C1 segment of cervical spinal cord (tissue), 14 donors: ENCODE measurements at places on chromosomes 5 and 9.

DNA sequence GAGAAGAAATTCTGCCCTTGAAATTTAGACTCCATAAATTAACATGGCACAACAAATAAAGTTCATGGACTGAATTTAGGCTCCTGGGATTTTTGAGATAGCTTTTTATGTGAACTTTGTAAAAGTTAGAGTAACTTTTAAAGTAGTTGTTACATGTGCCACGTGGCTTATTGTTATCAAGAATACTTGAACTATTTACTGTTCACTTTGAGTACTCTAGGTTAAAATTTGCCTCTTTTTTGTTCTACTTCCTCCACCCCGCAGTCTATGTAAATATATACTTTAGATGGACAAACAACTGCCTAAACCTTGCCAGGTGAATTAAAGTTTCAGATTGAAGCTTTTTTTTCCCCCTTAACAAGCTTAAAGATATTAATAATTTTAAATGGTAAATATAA lies 457.9 kb downstream of the RAB3C start:
- no peak for DNase-seq

GRCh38 chr9:34830068-34830467 lies 120.1 kb upstream of the CCL21 start:
- DNase-seq, result no peak

- peak; percentile 92 for DNase-seq
Observed at GRCh38 chr5:91380491-91381238, 2.5 kb downstream of the ARRDC3 start.

GRCh38 chr9:20551835-20552234 lies 70.5 kb downstream of the MLLT3 start:
- DNase-seq, result no peak

- DNase-seq, result no peak
Observed at GRCh38 chr5:100110497-100110896, 424.7 kb upstream of the FAM174A start.

DNA sequence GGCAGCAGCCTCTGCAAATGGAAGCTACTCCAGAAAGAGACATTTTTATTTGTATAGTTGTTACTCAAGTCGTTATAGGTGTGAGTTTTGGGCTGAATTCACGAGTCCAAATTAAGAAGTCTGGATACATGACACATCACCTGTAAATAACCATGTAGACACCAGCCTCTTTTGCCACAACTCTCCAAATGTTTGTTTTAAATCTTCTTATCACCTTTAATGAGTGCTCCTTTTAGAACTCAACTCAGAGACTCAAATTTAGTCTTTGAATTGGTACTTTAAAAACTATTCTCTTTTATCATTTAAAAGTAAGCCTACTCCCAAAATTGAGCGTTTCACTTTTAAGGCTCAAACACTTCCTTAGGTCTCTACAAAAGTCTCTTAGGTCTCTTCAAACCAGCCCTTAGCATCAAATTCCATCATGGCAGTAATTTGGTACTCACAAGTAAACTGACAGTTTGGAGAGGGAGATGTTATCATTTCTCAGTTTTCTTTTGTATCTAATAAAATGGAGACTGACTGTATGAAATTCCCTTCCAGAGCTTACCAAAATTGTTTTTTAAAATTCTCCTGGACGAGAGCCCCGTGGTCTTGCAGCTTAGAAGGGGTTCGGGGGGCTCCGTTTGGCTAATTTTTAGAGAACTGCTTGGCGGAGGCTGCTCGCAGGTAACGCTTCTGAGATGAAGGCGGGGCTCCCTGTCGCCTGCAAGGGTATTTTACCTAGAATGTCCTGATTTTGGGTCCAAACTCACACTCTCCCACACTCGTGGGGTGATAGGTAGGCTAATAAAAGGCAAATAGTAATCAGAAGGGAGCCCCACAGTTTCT lies 194.6 kb downstream of the MEF2C start:
- no peak for DNase-seq

DNA sequence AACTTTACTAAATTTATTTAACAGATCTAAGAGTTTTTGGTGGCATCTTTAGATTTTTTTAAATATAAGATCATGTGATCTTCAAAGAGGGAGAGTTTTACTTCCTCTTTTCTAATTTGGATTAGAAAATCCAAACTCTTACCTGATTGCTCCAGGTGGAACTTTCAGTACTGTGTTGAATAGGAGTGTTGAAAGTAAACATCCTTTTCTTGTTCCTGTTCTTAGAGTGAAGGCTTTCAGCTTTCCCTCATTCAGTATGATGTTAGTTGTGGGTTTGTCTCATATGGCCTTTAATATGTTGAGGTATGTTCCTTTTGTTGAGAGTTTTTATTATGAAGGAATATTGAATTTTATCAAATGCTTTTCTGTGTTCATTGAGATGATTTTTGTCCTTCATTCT lies 650.0 kb upstream of the SGCD start:
- no peak for DNase-seq

GRCh38 chr9:86487838-86488233 lies 133.6 kb upstream of the TUT7 start:
- DNase-seq, result no peak

- no peak for DNase-seq
Observed at GRCh38 chr5:57718155-57718554, 235.5 kb upstream of the ACTBL2 start.

DNA sequence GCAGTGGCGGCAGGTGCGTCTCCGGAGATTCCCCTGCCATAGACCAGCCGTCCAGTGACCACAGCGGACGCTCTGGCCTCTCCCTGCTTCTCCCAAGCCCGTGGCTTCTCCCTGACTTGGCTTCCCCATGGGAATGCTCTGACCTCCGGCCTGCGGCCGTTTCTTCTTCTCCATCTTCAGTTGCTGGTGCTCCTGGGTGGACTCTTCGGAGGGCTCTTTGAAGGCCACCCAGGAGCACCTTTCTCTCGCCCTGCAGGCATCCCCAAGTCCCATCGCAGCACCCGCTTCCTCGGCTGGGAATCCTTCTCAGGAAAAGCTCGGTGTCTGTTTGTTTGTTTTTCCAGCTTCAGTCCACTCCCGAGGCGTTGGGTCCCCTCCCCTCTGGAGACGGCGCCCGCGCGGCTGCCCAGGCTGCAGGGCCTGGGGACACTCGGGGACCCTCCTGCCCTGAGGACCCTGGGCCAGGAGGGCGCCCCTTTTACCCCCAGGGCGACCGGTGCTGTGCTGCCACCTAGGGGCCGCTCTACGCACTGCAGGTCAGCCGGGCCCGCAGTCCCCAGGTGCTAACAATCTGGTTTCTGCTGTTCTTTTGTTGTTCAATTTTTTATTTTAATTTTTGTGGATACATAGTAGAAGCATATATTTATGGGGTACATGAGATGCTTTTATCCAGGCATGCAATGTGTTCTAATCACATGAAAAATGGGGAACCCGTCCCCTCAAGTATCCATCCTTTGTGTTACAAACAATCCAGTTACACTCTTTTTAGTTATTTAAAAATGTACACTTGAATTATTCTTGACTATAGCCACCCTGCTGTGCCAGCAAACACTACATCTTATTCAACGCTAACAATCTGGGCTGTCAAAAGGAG lies 197.9 kb upstream of the ADAMTS16 start:
- no peak for DNase-seq

- no peak for DNase-seq
Observed at GRCh38 chr5:140808889-140809291, 2.0 kb downstream of the PCDHA4 start.

GRCh38 chr5:173637340-173637739 lies 20.9 kb upstream of the BOD1 start:
- DNase-seq, result no peak

DNA sequence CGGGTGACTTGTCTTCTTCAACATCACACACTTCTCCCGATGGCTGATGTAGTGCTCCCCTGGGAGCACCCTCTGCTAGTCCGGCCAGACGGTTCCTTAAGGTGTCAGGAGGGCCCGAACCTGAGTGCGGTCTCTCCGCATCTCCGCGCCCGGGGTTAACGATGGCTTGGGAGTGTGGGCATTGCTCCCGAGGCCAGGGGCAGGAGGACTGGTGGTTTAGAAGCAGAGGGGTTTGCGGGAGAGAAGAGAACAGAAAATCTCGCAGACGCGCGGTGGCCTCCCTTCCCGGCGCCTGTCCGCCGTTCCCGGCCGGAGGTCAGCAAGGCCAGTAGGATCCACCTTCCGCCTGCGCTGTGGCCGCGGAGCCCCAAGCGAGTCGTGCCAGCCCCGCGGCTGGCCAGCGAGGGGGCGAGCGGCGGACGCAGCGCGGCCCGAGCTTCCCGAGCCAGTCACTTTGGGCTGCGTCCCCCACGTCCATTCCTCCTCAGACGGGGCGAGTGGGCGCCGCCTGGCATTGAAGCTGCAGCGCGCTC lies 700 bp downstream of the CDO1 start:
- no peak for DNase-seq

DNA sequence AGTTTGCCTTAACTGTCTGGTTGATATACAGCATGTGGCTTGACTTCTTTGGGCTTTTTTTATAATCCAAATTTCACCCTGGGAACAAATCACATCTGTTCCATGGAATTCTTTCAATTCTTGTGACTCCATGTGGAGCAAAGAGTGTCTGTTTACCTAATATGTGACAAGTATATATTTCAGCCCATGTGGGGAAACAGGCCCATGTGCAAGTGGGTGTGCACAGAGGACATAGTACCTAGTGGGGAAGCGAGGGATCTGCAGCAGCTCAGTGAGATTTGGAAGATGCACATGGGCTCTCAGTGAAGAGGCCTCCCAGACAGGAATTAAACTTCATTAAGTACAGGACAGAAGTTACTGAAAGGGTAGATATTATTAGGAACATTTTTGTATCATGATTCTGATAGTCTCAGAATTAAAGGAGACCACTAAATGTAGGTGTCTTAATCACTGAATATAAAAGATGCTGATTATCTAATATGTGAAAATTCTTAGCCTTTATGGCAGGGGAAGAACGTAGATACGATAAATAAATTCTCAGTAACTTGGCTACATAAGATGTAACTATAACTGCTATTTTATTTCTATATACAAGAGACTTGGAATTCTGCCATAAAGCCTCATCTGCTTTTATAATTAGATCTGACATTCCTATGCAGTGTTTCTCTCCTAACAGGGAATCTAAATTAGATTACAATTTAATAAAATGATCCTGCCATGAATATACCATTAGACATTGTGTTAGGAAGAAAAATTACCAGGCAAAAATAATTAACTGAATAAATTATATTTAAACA lies 181.2 kb downstream of the SLC12A2 start:
- no peak for DNase-seq

DNA sequence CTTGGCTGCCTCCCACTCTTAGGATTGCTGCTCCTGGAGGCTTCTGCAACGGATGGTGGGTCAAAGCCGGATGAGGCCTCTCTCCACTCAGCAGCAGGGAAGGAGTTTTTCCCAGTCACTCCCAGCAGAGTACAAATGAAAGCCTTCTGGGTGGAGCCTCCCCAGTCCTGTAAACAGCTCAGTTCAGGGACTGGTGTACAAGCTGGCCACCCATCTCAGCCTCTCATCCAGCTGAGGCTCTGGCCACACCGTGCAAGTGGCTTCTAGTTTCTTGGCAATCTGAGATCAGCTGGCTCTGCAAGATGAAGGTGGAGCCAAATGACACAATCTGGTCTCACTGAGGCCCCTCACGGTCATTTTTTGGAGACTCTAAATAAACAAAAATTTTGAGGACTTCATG lies 10.0 kb downstream of the GPX3 start:
- DNase-seq, result no peak

DNA sequence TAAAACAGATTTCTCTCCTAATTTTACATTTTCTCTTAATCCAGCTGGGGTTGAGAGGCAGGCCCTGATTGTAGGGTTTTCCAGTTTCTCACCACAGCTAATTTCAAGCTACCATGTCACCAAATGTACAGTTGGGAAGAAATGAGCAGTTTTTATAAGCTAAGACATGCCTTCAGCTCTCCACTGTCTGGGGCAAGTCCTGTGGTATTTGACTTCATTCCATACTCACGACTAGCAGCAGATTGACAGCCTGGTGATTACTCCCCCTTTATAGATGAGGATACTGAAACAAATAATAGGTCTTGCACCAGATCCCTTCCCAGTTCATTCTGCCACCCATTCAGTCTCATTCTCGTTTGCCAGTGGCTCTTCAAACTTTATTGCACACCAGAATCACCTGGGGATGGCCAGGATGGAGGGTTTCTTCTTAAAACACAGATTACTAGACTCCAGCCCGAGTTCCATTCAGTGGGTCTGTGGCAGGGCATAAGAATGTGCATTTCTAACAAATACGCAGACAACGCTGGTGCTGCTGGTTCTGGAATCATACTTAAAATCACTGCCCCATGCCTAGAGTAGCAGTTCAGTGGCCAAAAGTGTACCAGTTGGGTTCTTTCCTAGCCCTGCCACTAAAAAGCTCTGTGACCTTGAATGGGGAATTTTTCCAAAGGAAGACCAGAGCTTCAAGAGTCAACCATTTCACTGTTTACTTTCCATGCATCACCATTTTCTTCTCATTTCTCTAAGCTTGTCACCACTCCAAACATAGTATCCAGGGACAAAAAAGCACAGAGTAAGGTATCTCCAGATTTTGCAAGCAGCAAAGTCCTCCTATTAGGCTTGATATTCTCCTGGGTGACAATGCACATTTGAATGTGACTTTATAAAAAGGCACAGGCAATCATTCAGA lies 64.3 kb downstream of the CSNK1A1 start:
- no peak for DNase-seq

DNA sequence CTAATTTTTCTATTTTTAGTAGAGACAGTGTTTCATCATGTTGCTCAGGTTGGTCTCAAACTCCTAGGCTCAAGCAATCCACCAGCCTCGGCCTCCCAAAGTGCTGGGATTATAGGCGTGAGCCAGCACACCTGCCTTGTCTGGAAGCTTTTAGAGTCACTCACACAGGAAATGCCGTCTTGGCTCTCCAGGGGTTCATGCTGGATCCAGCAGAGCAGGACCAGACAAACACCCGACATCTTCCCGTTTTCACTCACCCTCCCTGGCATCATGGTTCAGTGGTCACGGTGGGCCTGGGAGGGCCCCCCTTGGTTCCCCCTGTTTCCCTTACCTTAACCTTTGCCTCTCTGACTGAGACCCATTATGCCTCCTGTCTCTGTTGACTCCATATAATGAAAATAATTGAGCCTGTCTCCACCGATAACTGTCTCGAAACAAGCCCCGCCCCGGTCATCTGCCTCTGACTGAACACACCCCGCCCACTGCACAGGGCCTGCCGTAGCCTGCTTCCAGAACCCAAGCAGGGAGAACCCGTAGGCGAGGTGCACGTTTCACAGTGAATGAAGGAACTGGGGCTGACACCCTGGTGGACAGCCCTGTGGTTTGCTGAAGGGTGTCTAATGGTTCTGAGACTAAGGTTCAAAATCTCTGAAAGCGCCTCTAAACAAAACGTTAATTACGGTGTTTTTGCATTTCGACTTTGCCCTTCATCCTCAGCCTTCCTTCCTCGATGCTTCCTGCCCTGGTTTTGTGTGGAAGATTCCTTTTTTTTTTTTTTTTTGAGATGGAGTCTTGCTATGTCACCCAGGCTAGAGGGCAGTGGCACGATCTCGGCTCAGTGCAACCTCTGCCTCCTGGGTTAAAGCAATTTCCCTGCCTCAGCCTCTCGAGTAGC lies 39.7 kb upstream of the SPRY4 start:
- DNase-seq, result no peak

DNA sequence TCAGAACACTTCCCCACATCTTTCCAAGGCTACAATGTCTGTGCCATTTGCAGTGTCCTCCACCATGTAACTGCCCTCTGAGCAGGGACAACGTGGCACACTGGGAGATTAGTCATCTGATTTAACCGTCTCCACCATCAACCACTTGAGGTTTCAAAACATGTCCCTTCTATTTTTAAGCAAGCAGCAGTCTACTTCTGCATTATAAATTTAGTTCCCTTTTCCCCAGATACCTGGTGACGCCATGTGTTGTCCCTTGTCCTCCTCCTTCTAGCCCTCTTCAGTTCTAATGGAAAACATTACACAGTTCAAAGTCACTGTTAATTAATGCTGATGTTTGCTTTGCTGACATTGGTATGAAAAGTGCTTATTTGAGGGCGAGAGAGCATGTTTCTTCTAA lies 52.8 kb downstream of the ATP10B start:
- DNase-seq, result no peak
